ENCODE measurements at places on chromosomes 13 and 19. TPM values are rescaled to one million over a fixed set of nuclear protein-coding genes. Genes with fewer than 3 reads are reported as not detected.

DNA sequence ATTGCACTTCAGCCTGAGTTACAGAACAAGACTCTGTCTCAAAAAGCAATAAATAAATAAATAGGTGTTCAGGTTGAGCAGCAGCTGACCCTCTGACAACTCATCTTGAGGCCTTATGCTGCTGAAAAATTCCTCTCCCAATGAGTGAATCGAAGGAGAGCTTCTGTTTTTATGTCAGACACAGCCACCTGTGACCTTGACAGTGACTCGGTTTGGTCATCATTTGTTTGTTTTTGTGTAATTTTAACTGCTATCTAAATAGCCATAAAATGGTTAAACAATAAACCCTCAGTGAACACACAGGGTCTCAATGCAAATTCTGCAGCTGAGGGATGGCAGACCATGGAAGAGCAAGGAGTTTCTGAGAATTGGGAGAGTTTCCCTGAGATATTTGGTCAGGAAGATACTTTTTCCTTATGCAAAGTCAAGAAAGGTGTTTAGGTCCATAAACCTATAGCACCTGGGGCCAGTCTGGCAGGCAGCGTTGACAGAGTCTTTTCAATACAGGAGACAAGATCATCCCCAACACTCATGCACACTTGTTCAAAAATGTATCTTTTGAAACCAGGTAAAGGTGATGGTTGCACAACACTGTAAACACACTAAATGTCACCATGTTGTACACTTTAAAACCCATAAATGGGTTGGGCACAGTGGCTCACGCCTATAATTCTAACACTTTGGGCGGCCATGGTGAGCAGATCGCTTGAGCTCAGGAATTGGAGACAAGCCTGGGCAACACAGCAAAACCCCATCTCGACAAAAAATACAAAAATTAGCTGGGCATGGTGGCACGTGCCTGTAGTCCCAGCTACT lies 16.6 kb upstream of the SLC25A30 start:
- DNase-seq, result no peak

- DNase-seq, result no peak
Observed at GRCh38 chr13:43744261-43745031, 42.3 kb downstream of the ENOX1 start.

- DNase-seq, result no peak
Observed at GRCh38 chr19:12955996-12956395, 1.0 kb downstream of the GADD45GIP1 start.

- no peak for DNase-seq
Observed at GRCh38 chr13:32986552-32986951, 29.7 kb upstream of the KL start.

EXOC3L2 gene
- 1.1 TPM for total RNA-seq

ZNF154 gene
- total RNA-seq, result 7.3 TPM

ZNF726 gene
- total RNA-seq, result 13.6 TPM

All from upper lobe of left lung (tissue), 6 donors.